ENCODE measurements at places on chromosomes 16 and 17.

GRCh38 chr16:29029168-29029994 lies 44.5 kb downstream of the LAT start:
- DNase-seq: peak; percentile 12

- DNase-seq: no peak
Observed at GRCh38 chr16:85653290-85653891, 35.4 kb downstream of the GINS2 start.

- DNase-seq: no peak
Observed at GRCh38 chr17:59370593-59371299, 39.3 kb downstream of the YPEL2 start.

GRCh38 chr17:47188271-47188875 lies 722 bp downstream of the CDC27 start:
- DNase-seq: peak; percentile 31

DNA sequence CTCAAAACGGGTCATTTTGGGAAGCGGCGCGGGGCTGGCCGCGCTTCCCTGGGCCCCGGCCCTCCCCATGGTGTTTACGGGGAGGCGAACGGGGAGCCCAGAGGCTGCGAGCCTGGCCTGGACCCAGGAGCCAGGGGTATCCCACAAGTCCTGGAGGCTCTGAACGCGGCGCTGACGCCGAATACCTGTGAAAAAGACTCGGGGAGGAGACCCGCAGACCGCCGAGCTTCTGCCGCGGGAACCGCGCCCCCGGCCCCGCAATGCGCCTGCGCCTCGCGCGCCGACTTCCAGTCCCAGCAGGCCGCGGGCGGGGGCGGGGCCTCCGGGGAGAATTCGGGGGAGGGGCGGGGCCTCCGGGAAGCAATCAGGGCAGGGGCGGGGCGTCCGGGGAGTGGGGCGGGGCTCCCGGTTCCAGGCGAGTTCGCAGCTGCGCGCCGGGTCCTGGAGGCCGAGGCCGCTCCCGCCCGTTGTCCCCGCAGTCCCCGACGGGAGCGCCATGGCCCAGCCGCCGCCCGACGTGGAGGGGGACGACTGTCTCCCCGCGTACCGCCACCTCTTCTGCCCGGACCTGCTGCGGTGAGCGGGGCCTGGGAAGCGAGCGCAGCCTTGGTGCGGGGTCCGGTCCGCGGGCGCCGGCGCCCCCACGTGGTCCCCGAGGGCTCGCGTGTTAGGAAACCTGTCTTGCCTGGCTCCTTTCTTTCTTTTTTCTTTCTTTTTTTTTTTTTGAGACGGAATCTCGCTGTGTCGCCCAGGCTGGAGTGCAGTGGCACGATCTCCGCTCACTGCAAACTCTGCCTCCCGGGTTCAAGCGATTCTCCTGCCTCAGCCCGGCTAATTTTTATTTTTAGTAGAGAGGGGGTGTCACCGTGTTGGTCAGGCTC lies at the start of gene DECR2:
DECR2 (plus strand) TSS at position 418 of the 881 bp plus-strand sequence; CDS start at position 497, 79 bp downstream.
- no peak for DNase-seq

DNA sequence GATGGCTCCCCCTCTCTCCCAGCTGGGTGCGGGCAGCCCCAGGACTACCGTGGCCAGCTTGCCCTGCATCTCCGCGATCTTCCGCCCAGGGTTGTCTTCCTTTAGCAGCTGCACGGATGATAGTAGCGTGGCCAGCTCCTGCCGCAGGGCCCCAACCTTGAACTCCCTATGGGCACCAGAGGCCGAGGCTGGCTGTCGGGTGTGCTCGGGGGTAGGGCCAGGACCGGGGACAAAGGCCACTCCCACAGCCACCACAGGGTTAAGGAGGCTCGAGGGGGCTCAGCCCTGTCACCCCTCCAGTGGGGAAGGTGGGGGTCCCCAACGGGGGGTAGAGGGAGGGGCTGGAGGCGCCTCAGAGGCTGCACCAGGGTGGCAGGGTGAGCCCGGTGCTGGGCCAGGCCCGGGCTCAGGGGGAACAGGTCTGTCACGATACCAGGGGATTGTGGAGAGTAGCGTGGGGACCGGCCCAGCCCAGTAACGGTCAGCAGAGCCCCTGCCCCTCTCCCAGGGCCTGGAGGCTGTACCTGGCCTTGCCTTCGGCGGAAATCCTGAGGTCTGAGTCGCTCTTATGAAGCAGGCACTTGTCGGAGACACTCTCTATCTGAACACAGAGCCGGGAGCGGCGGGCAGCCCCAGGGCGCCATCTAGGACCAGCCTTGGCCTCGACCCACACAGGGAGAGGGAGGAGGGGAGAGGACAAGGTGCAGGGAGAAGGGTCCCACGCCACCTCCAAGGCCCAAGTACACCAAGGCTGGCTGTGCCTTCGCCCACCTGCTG lies 5.2 kb downstream of the PERCC1 start:
- no peak for DNase-seq

DNA sequence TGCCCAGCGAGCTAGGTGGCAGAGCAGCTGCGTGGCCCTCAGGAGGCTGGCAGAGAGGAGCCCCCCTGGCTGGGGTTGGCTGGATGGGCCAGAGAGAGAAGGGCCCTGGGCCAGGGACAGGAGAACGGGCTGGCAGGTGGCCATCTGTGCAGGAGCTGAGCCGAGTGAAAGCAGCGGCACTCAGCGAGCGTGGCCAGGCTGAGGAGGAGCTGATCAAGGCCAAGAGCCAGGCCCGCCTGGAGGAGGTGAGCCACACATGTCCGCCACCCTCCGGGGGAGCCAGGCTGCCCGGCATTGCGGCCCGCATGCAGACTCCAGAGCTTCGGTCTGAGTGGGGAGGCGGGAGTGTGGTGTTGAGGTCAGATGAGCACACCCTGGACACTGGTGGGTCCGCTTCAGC lies 2.1 kb upstream of the RAC3 start:
- DNase-seq: no peak

GRCh38 chr17:82241926-82242697 lies 13.3 kb downstream of the SLC16A3 start:
- no peak for DNase-seq

- DNase-seq: no peak
Observed at GRCh38 chr16:48619979-48620378, 10.0 kb upstream of the N4BP1 start.

GRCh38 chr16:51150888-51151320 lies at the start of gene SALL1:
SALL1 (minus strand) TSS chr16:51151270; CDS start chr16:51151241, 29 bp downstream.
- DNase-seq: no peak

- no peak for DNase-seq
Observed at GRCh38 chr16:23771027-23771426, 16.2 kb downstream of the CHP2 start.

DNA sequence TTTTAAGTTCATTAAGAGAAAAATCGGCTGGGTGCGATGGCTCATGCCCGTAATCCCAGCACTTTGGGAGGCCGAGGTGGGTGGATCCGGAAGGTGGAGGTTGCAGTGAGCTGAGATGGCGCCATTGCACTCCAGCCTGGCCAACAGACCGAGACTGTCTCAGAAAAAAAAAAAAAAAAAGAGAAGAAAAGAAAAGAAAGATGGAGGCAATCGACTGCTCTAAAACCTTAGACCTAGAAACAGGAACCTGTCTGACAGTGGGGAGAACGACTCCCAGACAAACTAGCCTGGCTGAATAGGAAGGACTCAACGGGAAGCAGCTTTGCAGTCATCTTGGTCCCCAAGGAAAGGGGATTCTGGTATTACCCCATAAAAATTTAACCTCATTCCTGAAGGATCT lies 13.7 kb downstream of the MRC2 start:
- no peak for DNase-seq

GRCh38 chr16:80791411-80791810 lies 13.0 kb downstream of the CDYL2 start:
- DNase-seq: no peak
